CD4-positive, alpha-beta T cell treated with Interleukin-6 at 100 ng/mL for 8 hours (primary cell): ENCODE measurements at places on chromosomes 4 and X.

GRCh38 chr4:150080875-150081274, 2.6 kb downstream of the DCLK2 start:
- no peak for DNase-seq

DNA sequence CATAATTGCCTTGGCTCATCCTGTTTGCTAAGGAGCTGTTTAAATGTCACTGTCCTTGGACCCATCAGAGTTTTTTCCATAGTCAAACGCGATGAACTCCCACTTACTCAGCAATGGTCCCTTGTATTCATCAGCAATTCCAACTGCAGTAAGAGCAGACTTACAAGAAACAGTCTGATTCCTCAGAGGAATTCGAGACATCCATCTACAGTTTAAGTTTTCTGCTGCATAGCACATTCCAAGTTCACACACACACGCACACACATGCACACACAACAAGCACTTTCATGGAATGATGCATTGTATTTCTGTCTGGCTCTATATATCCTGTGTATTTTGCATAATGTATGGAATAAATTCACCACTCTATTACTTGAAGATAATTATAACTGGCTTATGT, 32.7 kb upstream of the TMEM150C start:
- no peak for DNase-seq

DNA sequence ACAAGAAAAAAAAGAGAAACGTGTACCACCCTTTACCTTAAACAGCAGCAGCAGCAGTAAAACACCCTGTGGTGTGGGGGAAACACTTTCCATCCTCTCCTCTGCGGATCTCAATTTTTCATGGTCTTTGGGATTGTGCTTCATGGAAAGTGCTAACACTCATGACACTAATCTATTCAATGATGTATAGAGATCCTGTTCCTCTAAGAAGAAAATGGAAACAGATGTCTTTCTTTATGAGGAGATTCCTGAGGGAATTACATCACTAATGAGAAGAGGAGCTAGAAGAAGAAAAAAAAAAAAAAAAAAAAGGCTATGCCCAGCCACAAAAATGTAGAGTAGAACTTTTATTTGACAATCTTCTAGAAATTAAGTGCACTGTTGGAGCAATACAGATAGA, 62.9 kb upstream of the NDST3 start:
- DNase-seq = no peak

GRCh38 chrX:39248330-39248729, 447.1 kb downstream of the MID1IP1 start:
- no peak for DNase-seq

GRCh38 chr4:79281566-79282359, 44.1 kb downstream of the NAA11 start:
- DNase-seq = no peak

DNA sequence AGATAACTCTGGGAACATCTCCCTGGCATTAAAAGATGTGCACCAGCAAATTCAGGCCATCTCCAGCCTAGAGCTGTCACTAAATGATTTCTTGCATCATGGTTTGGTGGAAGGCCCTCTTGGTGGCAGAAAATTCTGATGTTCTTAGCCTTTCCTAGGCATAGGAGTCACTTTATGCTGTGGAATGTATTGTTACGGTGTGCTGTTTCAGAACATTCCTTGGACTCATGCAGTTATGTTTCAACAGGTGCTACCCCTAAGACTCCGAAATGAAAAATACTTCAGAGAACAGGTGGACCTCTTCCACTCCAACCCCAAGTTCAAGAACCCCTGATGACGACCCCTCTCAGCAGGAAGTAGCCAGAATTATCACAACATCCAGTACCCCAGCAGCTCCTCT, 20.3 kb upstream of the PAPSS1 start:
- no peak for DNase-seq

DNA sequence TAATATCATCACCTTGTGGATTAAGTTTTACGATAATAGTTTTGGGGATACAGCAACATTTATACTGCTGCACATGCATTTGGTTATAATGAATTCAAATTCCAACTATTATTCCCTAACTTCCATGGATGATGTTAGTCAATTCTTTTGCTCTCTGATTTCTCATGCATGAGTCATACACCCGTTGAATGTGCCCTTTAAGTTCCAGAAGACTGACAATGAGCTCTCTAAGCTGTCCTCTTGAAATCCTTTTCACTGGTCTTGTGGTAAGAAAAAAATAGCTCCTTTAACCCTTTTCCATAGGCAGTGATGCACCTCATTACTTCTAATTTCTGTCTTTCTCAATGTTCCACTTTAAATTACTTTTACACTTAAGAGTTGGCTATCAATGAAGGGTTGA, 1095.2 kb upstream of the POU3F4 start:
- DNase-seq = no peak

DNA sequence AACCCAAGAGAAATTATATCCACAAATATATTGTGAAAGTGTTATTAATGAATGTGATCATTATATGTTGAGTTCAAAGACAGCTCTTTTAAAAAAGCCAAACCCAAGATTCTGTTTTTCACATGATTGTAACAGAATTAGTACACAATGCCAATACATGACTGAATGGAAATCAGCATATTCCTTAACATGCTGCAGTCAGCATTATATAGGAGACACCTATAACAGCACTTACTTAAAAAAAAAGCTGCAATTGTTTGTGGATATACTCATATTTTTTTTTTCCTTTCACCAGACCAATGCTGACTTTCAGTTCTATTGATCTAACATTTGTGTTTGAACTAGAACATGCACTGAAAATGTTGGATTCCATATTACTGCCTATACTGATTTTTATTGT, 165.2 kb downstream of the CCSER1 start:
- DNase-seq = no peak

DNA sequence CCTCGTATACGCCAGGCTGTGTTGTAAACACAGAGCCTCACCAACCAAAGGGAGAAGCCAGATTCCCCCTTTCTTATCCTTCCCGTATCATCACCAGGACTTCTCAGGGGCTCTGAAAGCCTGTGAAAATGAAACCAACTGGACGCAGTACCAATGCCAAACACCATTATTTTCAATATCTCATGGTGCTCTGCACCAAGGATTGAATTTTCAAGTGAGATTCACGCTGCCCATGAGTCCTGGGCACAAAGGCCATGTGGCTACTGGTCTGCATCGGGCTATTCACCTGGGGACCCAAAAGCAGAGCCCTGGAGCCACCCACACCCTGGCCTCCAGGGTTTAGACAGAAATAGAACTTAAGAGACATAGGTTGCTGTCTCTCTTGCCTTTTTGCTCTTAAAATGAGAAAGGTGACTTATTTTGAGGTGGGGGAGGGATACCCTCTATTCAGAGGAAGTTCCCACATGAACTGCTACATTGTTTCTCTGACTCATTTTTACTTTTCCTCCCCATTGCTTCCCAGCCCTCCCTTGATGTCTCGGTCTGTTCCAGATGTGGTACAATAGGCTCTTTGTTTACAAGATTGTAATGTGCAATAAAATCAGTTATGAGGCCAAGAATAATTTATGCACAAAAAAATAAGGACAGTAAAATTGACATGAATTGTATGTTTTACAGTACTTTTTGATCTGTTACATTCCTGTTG, 55.4 kb downstream of the MAML3 start:
- no peak for DNase-seq

- DNase-seq = no peak
Measured at GRCh38 chrX:87299563-87300160, 217.9 kb upstream of the KLHL4 start.

GRCh38 chr4:150366487-150366999, 215.4 kb upstream of the MAB21L2 start:
- no peak for DNase-seq

GRCh38 chrX:39725114-39725513, 372.6 kb downstream of the BCOR start:
- DNase-seq = no peak

- DNase-seq = no peak
Measured at GRCh38 chrX:124467202-124467601, 120.8 kb downstream of the SH2D1A start.

- DNase-seq = no peak
Measured at GRCh38 chr4:126715067-126715466, 917.7 kb upstream of the INTU start.
